Suppressor macrophage treated with lipopolysaccharide for 1 hour (primary cell): ENCODE measurements at places on chromosomes 7 and 10.
A peak's percentile ranks its signal among the peaks of the same experiment; 100 is the strongest.

DNA sequence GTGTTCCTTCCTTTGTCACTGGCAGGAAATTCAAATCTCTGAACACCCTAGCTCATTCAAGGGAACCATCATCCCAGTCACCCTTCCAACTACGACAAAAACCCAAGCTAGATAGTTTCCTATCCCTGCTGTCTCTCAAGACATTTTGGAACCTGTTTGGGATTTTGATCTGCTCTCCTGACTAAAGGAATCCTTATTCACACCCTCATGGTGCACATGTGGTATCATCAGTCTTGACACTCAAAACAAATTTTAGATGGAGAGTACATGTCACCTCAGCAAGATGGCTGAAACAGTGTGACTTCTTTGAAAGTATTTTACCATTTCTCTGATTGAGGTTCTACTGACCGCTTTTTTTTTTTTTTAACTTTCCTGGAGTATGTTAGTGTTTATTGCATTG is 234.3 kb upstream of the TMEM229A start:
- no peak for DNase-seq

GRCh38 chr7:70477036-70478010 is 654.6 kb upstream of the GALNT17 start:
- no peak for DNase-seq

DNA sequence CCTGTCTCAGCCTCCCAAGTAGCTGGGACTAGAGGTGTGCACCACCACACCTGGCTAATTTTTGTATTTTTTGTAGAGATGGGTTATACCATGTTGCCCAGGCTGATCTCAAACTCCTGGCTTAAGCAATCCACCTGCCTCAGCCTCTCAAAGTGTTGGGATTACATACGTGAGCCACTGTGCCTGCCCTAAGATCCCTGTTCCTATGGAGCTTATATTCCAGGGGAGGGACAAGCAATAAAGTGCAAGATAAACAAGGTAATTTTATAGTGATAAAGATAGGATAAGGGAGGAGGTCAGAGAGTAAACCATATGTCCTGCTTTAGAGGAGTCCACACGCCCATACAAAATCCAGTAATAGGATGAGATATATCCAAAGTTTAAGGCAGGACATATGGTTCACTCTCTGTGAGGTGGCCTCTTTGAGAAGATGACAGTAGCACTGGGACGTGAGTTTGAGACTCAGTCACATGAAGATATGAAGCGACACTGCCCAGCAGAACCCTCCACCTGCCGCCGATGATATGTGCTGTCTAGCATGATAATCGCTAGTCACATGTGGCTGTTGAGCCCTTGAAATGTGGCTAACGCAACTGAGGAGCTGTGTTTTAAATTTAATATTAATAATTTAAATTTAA is 113.5 kb upstream of the PDCD4 start:
- DNase-seq = no peak

DNA sequence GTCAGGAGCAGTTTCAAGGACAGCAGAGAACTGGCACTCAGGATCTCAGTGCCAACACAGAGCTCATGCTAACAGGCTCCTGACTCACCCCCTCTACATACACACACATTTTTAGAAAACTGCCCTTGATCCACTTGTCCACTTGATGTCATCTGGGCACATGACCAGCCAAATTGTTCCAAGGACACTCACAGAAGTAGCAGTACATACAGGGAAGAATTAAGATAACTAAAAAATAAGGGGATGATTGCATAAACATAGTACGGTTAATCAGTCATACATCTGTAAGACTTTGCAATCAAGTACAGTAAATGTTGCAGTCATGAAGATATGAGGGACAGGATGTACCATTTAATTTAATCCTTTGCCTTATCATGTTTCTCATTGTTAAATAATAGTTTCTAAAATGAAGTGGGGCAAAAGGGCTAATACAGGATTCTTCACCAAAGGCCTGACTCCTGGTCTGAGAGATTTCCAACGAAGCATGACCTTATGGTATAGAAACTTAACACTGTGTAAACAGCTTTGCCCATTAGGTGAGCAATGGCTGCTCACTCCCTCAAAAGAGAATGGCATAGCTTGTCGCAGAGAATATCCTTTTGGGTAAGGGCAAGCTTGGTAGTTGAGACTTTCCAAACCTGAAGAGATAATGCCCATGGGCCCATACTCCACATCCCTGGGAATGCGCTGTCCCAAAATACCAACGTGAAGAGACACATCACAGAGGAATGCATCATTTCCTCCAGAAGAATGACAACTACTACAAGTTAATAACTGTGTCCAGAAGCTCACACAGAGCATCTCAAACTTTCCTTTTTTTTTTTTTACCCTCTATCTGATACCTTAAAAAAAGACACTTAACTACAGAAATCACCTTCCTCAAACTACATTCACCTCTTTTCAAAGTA is 94.1 kb downstream of the ARMH3 start:
- peak; percentile 43 for DNase-seq

DNA sequence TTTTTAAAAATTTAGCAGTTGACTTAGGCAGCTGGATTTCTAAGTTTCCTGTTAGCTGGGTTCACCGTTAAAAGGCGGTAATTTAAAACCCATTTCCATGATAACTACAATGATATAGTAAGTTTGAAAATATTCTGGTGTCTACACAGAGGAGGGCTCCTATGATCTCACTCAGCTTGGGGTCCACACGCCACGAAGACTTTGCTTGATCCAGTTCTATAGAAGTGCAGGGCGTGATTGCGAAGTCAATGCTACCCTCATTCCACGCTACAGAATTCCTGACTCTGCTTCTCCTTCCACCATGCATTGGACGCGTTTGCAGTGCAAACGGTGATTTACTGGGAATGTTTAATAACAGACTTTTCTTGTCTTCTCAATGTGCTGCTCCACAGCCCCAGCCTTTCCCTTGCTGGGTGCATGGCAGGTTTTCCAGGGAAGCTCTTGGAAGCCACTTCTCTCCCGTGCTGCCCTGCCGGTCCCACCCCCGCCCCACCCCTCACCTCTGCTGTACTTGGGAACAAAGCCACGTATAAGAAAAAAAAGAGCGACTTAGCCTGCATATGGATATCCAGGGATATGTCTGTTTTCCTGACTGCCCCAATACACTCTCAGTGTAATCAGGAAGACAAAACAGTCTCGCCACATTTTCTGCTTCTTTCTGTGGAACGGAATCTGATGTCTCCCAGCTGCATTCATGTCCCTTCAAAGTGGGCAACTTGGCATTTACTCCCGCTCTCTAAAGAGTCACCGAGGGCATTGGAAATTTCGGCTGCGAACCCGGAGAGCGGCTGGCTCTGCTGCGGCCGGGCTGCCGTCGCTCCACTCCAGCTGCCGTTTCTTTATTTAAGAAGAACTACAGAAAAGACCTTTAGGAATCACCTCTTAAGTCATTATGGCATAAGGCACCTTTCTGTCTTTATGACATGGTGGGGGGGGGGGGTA is 434.4 kb upstream of the MGMT start:
- DNase-seq = no peak

DNA sequence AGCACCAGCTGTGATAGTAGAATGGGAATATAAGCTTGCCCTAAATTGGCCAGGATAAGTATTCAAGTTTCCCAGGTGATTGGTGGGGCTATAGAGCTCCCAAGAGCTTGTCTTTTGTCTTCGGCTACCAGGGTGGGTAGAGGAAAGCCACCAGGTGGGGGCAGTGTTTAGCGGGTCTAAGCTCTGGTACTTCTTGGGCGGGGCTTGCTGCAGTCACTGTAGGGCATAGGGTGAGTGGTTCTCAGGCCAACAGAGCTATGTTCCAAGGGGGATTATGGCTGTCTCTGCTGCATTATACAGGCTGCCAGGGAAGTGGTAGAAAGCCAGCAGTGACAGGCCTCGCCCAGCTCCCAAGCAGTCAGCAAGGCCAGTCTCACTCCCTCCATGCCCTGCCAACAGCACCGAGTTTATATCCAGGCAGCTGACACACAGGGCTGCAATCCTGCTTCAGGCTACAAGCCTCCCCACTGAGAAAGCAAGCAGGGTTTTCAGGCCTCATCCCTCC is 110.7 kb downstream of the ZNF467 start:
- peak; percentile 84 for DNase-seq

DNA sequence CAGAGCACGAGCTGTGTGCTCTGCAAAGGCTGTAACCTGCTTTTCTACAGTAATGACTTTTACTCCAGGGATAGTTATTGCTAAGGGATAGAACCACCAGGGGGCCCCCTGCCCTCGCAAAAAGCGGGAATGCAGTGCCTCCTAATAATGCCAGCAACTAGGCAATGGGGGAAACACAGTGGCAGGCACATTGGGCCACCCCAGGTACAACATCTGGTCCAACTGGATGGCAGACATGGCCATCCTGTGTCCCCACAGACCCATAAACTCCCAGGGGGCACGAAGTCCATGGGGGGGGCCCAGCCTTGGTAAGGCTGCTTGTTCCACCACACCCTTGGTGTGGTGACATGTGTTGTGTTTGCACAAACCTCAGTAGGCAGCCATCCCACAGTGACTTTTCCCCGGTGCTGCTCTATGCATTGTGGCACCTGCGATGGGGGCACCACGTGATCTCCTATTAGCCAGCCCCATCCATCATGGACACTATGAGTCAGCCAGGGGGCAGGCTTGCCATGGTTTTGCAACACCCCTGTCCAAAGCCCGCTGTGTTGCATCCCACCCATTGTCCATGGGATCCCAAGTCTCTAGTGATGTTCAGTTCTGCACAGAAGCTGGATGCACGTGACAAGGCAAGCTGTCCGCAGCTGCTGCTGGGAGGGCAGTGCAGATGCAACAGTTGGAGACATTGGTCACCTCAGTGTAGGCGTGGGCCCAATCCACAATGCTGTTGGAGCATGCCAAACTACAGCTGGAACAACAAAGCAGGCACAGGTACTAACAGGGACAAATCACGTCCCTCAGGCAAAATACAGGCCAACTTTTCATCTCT is 84.0 kb downstream of the ANLN start:
- peak; percentile 41 for DNase-seq

- DNase-seq = no peak
Measured at GRCh38 chr7:46710927-46711326, 789.9 kb upstream of the IGFBP3 start.

- no peak for DNase-seq
Measured at GRCh38 chr10:103120546-103120945, 72.5 kb downstream of the NT5C2 start.

DNA sequence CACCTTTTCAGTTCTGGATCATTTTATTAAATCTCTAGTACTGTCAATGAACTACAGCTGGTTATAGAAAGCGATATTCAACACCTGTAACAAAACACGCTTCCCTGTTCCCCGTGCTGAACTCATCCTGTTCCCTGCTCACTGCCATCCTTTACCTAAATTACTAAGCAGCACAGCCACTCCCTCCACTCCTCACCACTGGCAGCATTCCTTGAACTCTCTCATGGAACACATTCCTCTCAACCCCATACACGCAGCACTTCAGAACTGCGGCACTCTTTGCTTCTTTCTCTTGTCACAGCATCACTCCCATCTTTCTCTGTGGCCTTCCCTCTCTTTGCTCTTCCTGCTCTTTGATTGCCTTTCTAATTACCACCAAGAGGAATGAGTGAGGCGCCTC is 27.4 kb downstream of the RELN start:
- no peak for DNase-seq

DNA sequence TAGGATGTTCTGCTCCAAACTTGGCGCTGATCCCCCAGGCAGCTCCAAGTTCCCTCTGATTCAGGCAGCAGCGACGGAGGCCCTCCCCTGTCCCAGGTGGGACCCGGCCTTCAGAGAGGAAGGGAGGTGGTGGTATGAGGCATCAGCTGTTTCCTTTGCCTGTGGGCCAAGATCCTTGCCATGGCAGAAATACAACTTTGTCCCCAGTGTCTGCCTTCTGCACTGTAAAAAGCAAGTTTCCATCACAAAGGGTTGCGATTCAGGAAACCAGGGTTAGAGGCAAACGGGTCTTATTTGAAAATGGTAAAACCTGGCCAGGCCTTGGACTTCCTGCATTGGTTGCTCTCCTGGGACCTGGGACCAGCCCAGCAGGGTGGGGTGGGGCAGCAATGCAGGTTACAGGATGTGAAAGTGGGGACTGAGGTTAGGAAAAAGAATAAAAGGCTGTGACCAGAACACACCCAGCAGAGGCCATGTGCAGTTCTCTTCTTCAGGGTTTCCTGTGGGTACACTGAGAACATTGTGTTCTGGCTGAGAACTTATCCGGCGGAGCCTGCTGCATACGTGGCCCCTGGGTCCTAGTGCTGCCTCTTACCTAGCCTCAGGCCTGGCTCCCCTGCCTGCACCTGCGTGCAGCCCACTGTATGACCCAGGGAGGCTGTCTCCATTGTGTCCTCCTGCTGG is 25.1 kb upstream of the DDIT4 start:
- DNase-seq = no peak

GRCh38 chr10:53646525-53646924 is 873.9 kb upstream of the MBL2 start:
- no peak for DNase-seq

GRCh38 chr7:158414002-158414401 is 173.6 kb downstream of the PTPRN2 start:
- no peak for DNase-seq

DNA sequence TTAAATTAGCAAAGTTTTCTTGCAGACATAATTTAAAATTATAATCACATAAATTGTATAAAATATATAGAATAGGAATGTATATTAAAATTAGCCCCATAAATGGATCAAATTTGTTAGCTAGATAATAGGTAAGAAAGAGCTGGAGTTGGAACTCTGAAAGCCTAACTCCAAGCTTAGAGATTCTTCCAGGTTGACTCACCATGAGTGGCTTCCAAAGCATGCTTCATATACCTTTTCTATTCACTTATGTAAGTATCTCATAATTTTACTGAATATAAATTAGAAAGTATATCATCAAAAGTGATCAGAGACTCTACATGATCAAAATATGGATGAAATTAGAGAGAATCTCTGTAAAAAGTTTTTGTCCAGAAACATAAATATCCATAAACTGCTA is 320.7 kb upstream of the MAGI2 start:
- no peak for DNase-seq

DNA sequence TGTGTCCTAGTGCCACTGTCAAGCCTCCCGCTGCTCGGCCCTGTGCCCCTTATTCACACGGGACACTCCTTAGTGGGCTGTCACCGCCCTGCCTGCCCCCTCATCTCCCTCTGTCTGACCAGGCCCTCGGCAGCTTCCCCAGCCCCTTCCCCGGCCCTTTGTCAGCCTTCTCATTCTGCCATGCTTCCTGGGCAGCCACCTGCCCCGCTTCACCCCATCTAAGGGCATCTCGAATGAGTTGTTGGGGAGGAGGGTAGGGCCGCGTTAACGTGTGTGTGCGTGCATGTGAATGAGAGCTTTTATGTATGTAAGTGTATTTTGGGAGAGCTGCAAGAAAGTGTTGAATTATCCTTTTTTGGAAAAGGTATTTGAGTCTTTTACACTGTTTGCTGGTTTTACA is 49.7 kb downstream of the GTF2I start:
- no peak for DNase-seq
